Dermis microvascular lymphatic vessel endothelial cell (primary cell): ENCODE measurements at places on chromosomes 6 and 20. TPM values are rescaled to one million over a fixed set of nuclear protein-coding genes. Genes with fewer than 3 reads are reported as not detected.

GUCA1A gene
- not detected in 2 replicates for total RNA-seq

ENPP5 gene
- under 0.01 TPM in 1 of 2 replicates, not detected in the other for total RNA-seq

OLIG3 gene
- total RNA-seq = not detected in 2 replicates

TMEM242 gene
- 4.7 and 5.3 TPM in 2 replicates for total RNA-seq

HS3ST5 gene
- total RNA-seq = not detected in 2 replicates

C20orf144 gene
- total RNA-seq = under 0.01 TPM in 1 of 2 replicates, not detected in the other

SMPD2 gene
- 4.9 and 8.9 TPM in 2 replicates for total RNA-seq

NR2E1 gene
- total RNA-seq = not detected in 2 replicates

CCN5 gene
- not detected in 2 replicates for total RNA-seq

GPR63 gene
- under 0.01 TPM in 2 replicates for total RNA-seq

DPPA5 gene
- total RNA-seq = not detected in 2 replicates

KIF25 gene
- total RNA-seq = under 0.01 TPM in 1 of 2 replicates, not detected in the other

ABCC10 gene
- 11.7 and 15.7 TPM in 2 replicates for total RNA-seq

BHLHE23 gene
- not detected in 2 replicates for total RNA-seq

CRYBG1 gene
- total RNA-seq = 4.2 and 7.6 TPM in 2 replicates

MTFR2 gene
- total RNA-seq = 0.76 and 1.5 TPM in 2 replicates

GFOD1 gene
- 19.2 and 26.7 TPM in 2 replicates for total RNA-seq

RBPJL gene
- total RNA-seq = not detected in 2 replicates

MUC21 gene
- not detected in 2 replicates for total RNA-seq

PLCB4 gene
- 2.1 and 4.0 TPM in 2 replicates for total RNA-seq

PFDN6 gene
- 21.0 and 31.5 TPM in 2 replicates for total RNA-seq

KCNK16 gene
- total RNA-seq = not detected in 2 replicates

CRISP3 gene
- not detected in 2 replicates for total RNA-seq

BPIFB1 gene
- not detected in 2 replicates for total RNA-seq

ELOVL4 gene
- 0.13 TPM in 2 replicates for total RNA-seq

DDX43 gene
- total RNA-seq = 0.38 and 1.3 TPM in 2 replicates

LRRC1 gene
- total RNA-seq = 40.2 and 59.9 TPM in 2 replicates

CD109 gene
- total RNA-seq = 4.4 and 9.2 TPM in 2 replicates

PRDM13 gene
- total RNA-seq = not detected in 2 replicates

IL17A gene
- not detected in 2 replicates for total RNA-seq

CCN6 gene
- total RNA-seq = not detected in 2 replicates

SLC22A16 gene
- not detected in 2 replicates for total RNA-seq

GPLD1 gene
- 0.13 and 0.25 TPM in 2 replicates for total RNA-seq

SYNGAP1 gene
- total RNA-seq = 1.4 and 2.8 TPM in 2 replicates

FAM162B gene
- total RNA-seq = 6.2 and 11.1 TPM in 2 replicates

DDX27 gene
- total RNA-seq = 20.0 and 24.1 TPM in 2 replicates

ARMH2 gene
- not detected in 2 replicates for total RNA-seq

IYD gene
- not detected in 2 replicates for total RNA-seq

PCMTD2 gene
- 49.3 and 52.3 TPM in 2 replicates for total RNA-seq

ASIP gene
- total RNA-seq = not detected in 2 replicates

WFDC5 gene
- not detected in 2 replicates for total RNA-seq

ITPA gene
- 42.4 and 43.0 TPM in 2 replicates for total RNA-seq

NMBR gene
- total RNA-seq = not detected in 2 replicates

RBBP9 gene
- total RNA-seq = 9.6 and 10.4 TPM in 2 replicates

MLN gene
- not detected in 2 replicates for total RNA-seq

ZFAND3 gene
- total RNA-seq = 11.7 and 24.9 TPM in 2 replicates

SMOC2 gene
- not detected in 2 replicates for total RNA-seq

PTK6 gene
- under 0.01 TPM in 2 replicates for total RNA-seq

KIF6 gene
- total RNA-seq = 0.13 and 0.38 TPM in 2 replicates

GNL1 gene
- total RNA-seq = 43.1 and 53.1 TPM in 2 replicates

TNFAIP3 gene
- total RNA-seq = 2.8 and 4.9 TPM in 2 replicates

FAM217A gene
- not detected in 2 replicates for total RNA-seq

SIM1 gene
- total RNA-seq = not detected in 2 replicates

CRIP3 gene
- not detected in 2 replicates for total RNA-seq

ACAT2 gene
- total RNA-seq = 32.7 and 83.6 TPM in 2 replicates

BMP6 gene
- 72.8 and 153 TPM in 2 replicates for total RNA-seq

CST4 gene
- not detected in 2 replicates for total RNA-seq

DAAM2 gene
- total RNA-seq = 0.13 and 0.25 TPM in 2 replicates

KHDRBS2 gene
- not detected in 2 replicates for total RNA-seq

FKBP1C gene
- total RNA-seq = 3.1 and 4.6 TPM in 2 replicates
